Stimulated activated CD8-positive, alpha-beta memory T cell treated with anti-CD3 and anti-CD28 coated beads, Interleukin-7, amount 100 ng/mL, for 48 hours (primary cell): ENCODE measurements at places on chromosomes 7 and 10.

DNA sequence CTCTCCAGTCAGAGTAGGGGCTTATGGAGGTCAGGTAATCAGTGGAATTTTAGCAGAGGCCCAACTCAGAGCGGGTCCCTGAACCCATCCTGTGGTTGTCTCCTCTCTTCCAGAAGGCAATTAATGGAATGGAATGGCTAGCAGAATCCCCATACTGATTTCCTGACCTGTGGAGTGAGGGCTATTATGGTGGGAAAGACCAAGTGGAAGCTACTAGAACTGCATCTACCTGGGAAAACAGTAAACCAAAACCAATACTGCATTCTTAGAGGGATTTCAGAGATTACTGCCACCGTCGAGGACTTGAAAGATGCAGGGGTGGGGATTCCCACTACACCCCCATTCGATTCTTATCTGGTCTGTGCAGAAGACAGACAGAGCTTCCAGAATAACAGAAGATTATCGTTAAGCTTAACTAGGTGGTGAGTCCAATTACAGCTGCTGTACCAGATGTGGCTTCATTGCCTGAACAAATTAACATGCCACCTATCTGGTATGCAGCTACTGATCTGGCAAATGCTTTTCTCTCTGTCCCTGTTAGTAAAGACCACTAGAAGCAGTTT is 73.2 kb downstream of the LMBR1 start:
- no peak for DNase-seq

- no peak for DNase-seq
These were observed 80.8 kb upstream of the COL1A2 start for GRCh38 chr7:94313926-94314325.

- no peak for DNase-seq
These were observed 255.5 kb upstream of the KMT2E start for GRCh38 chr7:104758504-104758903.

DNA sequence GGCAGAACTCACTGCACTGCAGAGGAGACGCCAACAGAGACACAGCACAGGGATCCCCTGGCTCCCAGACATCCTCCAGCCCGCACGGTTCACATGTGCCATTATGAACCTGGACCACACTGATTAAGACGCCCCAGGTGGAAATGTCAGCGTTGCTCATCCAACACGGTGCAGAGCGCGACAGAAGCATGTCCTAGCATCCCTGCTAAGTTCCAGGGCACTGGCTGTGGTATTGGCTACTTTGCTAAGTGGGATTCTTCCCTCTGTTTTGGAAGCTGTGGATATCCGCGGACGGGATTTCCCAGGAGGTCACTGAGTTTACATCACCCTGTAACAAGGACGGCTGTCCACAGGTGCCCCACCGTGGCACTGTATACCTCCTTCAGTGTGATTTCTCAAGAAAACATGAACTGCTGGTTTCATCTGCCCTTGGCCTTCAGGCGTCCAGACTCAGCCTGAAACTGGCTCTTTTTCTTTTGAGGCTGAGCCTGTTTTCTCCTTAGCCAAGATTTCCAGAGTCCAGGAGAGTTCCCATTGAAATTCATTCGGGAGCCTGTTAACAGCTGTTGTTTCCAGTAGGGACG is 324.0 kb downstream of the WDR37 start:
- DNase-seq, result no peak

- DNase-seq, result no peak
These were observed 96.7 kb downstream of the HTR5A start for GRCh38 chr7:155166673-155167370.

- no peak for DNase-seq
These were observed 93.6 kb upstream of the RSU1 start for GRCh38 chr10:16910793-16911164.

DNA sequence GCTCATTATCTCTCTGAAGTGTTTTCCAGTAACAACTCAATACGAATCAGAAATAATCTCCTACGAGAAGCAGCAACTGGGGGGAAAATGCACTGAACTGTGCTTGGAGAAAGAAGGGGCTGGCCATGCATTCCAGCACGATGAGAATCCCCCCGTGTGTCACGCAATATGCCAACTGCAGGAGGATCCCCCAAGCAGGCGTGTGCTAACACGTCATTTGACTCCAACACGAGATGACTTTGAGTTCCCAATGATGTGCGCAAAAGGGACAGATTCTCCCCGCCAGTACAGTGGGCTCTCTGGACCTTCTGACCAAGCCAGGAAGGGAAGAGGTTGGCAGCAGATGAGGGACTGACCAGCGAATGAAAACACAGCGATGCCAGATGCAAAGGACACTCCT is 105.5 kb downstream of the KCNMA1 start:
- DNase-seq, result no peak
